ENCODE measurements at places on chromosomes 3 and 15.

GRCh38 chr3:187213616-187214015 lies 16.3 kb downstream of the RTP1 start:
- DNase-seq: no peak

DNA sequence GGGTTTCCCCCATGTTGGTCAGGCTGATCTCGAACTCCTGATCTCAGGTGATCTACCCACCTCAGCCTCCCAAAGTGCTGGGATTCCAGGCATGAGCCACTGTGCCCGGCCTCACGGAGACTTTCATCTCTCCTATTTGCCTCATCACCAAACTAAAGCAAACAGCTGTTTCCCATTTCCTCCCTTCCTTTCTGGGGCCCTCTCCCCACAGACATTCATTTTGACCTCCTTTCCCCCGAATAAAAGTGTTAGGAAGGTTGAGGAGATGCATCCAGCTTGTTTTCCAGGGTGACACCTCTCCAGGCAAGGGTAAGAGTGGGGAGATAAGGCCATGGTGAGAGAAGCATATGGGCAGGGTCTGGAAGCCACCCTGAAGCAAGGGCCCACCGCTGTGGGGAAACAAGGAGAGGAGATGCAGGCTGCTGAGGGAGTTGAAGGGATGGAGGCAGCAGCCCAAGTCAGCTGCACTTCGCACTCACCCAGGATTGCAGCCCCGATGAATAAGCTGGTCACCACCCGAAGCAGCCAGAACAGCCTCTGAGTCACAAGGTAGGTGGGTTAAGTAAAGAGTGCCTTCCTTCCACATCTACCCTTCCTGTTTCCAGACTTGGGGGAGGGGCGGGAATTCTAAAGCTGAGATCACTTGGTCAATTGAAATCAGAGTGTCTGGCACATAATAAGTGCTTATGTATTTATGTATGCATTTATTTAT lies 7.7 kb downstream of the DUOXA2 start:
- no peak for DNase-seq

- DNase-seq: no peak
These were observed 583.8 kb upstream of the ZNF717 start for GRCh38 chr3:76369170-76369569.

DNA sequence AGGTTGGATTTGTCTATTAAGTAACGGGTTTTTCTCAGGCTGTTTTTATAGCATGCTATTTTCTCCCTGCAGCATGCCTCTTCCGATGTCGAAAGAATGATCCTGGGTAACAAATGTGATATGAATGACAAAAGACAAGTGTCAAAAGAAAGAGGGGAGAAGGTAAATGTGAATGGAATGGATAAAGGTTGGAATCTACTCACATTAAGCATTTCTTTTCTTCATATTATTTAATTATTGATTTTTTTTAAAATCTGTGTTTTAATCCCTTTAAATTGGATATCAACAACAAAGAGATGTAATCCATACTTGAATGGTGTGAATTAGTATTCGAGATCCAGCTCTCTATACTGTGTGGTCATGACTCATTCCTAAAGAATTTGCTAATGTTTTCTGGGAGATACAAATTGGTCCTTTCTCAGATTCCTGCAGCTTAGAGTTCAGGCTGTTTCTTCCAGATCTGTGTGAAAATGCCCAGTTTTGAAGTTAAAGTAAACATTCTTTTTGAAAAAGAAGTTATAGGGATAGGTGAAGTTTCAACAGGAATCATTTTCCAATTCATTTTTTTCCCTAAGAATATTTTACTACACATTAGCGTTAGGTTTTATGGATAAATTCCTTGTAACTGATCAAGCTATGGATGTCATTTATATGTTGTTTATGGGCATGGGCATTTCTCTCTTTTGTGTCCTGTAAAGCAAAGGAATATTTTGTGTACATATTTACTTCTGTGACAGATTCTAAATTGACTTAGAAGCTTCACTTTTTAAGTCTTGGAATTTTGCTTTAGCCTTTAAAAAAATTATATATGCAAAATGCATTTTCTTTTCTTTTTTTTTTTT lies 20.8 kb upstream of the APH1B start:
- no peak for DNase-seq

DNA sequence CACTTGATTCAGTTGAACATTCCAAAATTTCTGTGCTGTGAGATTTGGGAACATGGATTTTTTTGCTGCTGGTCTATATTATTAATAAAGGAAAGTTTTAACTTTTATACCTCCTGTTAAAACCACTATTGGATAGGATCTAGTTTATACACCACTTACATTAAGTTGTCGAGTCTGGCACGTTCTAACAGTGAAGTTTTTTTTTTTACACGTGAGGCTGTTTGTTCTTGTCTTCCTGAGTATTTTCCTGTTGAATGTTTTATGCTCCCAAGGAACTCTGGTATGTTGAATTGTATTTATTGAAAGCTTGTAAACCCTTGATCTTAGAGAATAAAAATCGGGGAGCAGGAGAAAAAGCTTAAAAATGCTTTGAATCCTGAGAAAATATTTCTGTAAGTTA lies 338.8 kb downstream of the RBMS3 start:
- DNase-seq: no peak

GRCh38 chr3:126153695-126154360 lies 26.6 kb downstream of the ALDH1L1 start:
- no peak for DNase-seq

DNA sequence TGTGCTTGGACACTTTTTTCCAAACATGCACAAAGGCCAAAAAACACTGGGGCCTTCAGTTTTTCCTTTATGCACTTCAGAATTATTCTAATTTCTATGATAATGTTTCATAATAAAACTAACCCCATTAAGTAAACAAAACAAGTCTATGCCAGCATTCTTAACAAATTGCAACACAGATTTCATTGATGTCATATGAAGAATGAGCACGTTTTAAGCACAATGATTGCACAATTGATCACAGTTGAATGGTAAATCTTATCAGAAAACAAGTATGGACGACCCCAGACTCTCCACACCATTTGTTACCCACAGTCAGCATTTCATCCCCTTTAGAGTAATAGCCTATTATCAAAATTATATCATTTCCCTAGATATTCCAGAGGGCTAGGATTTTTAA lies 46.7 kb upstream of the PROK2 start:
- no peak for DNase-seq

GRCh38 chr15:88057836-88058235 lies 198.7 kb downstream of the NTRK3 start:
- no peak for DNase-seq

DNA sequence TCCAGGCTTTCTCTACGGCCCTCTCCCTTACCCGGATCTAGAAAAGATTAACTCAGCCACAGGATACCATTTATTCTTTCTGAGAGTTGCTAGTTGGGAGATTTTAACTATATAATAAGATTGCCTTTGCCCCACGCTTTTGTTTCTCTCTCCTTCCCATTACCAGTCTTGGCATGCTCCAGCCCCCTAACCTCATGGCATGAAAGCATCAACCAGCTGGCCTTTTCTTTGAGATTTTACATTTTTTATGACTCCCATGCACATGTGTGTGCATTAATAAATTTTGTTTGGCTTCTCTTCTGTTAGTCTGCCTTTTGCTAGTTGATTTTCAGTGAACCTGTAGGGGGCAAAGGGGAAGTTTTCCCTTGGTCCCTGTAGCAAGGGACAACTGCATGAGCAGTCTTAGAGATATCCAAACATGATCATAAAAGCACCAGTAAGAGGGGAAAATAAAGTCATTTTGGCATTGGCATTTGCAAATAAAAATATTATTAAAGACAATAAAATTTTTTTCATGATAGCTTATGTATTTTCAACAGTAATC lies 73.6 kb downstream of the OXSM start:
- DNase-seq: no peak

GRCh38 chr15:49423021-49423420 lies at the start of gene FGF7:
TSS of gene FGF7 (plus strand) at chr15:49423242. CDS start at chr15:49424298, 1,056 bp downstream.
- no peak for DNase-seq

DNA sequence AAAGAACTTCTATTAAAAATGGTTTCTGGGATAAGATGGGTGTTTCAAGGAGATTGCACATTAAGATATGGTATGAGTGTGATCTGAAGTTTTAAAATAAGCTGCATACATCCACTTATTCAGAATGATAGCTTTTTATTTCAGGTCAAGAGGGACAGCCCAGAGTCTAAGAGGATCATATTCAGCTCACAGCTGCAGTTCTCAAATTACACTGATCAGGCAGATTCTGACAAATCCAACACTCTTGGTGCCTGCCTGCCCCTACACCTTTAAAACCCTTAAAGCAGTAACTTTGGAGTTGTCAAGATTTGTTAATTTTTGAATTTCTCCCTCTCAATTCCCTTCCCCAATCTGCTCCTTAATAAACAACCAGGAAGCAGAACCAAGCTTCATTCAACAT lies 9.1 kb upstream of the TMEM87A start:
- no peak for DNase-seq

GRCh38 chr3:95442766-95443165 lies 1371.6 kb upstream of the EPHA6 start:
- no peak for DNase-seq

DNA sequence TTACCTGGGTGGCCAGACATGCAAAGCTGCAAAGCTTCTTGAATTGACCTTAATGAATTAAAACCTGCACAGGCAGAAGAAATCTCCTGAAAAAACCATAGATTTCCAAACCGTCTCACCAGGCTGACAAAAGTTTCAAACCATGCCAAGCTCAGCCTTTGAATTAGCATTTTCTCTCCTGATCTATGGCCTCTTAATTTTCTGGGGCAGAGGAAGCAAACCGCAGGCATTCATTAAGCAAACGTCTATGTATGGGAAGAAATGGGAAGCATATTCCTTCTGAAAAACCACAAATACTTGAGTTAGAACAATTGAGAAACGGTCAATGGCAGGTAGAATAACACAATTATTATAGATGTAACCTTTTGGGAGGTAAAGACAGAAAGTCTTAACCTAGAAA lies 500.2 kb upstream of the NR2F2 start:
- no peak for DNase-seq

- DNase-seq: no peak
These were observed 168.4 kb downstream of the MEGF11 start for GRCh38 chr15:66085128-66085527.

- DNase-seq: peak; percentile 72
These were observed 12.8 kb upstream of the MTMR10 start for GRCh38 chr15:31004220-31004733.

Data from GM13977 (cell line).